ENCODE measurements at places on chromosomes 7 and 10. TPM values are rescaled to one million over a fixed set of nuclear protein-coding genes. Genes with fewer than 3 reads are reported as not detected.

- DNase-seq = no peak
Observed at GRCh38 chr7:97601931-97602457, 129.9 kb upstream of the TAC1 start.

DNA sequence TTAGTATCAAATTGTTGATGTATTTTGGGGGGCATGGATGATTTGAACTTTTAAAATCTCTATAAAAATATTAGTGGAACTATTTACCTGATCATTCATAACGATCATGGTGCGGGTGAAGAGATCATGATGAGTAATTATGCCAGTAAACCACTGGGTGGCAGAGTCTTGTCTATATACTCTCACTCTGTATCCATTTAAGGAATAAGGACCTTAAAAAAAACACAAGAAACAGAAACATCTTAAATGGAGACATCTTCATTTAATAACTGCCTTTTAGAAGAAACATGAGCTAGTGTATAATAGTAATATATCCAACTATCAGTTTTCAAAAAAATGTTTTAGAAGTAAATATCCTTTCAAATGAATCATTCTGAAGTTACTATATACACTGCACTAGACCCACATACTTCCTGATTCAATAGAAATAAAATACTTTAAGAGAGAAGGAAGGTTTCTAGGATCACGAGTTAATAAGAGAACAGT is 84.0 kb downstream of the NRBF2 start:
- DNase-seq = no peak

DNA sequence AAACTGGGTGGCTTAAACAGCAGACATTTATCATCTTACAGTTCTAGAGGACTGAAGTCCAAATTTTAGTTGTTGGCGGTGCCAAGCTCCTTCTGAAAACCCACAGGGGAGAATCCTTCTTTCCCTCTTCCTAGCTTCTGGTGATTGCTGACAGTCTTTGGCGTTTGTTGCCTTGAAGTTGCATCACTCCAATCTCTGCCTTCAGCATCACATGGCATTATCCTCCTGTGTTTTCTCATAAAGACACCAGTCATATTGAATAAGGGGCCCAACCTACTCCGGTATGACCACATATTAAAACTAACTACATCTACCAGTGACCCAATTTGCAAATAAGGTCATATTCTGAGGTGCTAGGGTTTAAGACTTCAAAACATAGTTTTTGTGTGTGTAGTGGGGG is 472.1 kb upstream of the IGFBP3 start:
- DNase-seq = no peak

DNA sequence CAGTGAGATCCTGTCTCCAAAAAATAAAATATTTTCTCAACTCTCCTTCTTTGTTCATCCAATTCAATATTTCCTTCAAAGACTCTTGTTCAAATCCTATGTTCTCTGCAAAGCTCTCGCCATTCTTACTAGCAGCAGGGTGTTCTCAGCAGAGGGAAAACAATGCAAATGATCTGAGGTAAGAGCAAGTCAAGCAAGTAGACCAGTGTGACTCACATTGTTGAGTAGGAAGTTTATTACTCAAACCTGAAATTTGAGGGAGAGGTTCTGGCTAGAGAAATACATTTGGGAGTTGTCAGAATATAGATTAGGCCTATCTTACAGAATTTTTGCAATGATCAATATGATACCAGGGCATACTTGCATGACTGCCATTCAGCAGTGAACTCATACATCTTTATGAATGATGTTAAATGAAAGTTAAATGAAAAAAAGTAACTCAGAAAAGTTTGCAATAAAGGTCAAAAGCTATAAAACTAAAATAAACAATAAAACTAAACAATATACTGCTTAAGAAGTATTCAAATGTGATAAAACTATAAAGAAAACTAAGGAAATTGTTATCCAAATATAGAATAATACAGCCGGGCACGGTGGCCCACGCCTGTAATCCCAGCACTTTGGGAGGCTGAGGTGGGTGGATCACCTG is 5.8 kb downstream of the IDE start:
- no peak for DNase-seq

DNA sequence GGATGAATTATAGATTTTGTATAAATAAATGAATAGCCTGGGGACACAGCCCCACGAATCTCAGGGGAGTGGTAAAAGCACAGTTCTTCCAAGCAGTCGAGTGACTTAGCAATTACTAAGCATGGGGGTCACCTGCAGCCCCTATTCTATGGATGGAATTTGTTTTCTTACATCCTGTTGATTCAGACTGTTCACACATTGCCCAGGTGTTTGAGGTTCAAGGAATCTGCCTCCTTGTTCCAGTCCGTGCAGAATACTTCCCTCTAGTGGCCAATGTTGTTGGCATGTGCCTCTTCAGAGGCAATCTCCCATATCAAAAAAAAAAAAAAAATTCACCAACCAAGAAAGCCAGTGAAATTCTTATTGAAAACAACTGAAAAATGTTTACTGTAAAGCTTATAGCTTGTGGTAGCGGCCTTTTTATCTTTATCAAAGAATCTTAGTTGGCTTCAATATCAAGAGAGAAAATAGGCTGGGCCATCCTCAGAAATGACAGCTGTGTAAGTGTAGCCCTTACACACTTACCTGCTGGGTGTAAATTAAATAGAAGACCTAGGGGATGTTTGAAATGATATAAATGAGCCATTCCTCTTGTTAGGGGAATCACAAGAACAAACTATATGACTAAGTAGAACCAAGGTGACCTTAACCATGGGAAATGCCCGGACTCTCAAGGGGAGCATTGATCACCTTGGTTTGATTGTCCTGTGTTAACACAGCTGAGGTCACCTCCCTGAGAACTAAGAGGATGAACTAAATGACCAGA is 7.8 kb downstream of the LIPM start:
- peak; percentile 66 for DNase-seq

GRCh38 chr10:34492081-34492480 is 323.0 kb downstream of the PARD3 start:
- DNase-seq = no peak

GRCh38 chr10:70666960-70667798 is 5.1 kb upstream of the ADAMTS14 start:
- no peak for DNase-seq

DNA sequence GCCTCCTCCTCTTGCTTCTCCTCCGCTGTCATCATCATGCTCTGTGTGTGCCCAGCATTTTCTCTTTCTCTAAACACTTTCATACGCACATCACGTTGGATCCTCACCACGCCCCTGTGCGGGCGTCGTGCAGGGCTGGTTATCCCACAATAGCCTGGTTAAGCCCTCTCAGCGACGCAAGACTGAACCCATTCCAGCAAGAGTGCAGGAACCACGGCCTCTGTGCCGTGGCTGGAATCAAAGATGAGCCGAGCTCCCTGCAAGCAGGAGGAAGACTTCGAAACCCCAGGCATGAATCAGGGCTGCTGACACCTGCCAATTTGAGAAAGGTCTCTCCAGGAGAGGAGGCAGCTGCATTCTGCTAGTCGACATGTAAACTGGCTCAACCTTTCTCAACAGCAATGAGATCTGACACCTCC is 74.8 kb upstream of the FOXK1 start:
- DNase-seq = no peak

GRCh38 chr10:8095959-8096358 is 41.5 kb downstream of the GATA3 start:
- no peak for DNase-seq

GRCh38 chr10:79045566-79046175 is 23.1 kb upstream of the ZMIZ1 start:
- no peak for DNase-seq

DNA sequence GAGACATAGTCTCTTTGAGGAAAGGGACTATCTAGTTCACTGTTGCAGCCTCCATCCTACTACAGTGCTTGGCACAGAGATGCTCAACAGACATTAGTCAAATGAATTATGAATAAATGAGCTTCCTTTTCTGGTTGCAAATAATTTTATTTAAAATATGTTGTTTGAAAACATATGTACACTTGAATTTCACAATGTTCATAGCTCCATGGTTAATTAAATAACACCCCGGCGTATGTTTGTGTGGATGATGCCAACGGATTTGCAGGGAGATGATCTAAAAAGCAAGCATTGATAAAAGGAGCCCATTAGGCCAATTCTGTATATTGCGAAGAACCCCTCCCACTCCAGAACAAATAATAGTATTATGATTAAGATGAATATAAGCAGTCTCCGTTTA is 47.8 kb upstream of the ORC5 start:
- DNase-seq = no peak

Gene C10orf105
- not detected for total RNA-seq

Gene AKR1C4
- total RNA-seq = not detected

Gene TBXAS1
- 3.6 TPM for total RNA-seq

Gene DIP2C
- total RNA-seq = 11.9 TPM

Gene ASL
- 35.9 TPM for total RNA-seq
